Activated naive CD8-positive, alpha-beta T cell treated with anti-CD3 and anti-CD28 coated beads, Interleukin-2, amount 50 U/mL, for 24 hours (primary cell): ENCODE measurements at places on chromosomes 1 and 21.

DNA sequence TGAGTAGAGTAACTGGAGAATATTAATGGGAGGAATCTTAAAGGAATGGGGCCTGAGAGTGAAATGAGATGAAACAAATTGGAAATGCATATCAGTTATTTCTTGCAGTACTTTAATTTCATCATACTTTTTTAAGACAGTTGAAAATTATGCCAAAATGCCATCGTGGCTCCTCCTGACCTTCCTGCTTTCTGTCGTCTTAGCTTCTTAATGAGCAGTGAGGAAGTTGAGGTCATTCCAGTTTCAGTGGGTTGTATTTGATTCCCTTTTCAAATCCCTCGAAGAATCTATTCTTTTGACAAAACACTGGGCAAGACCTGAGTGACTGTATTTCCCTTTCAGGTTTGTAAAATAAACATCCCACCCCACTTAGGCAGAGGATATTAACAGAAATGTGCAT is 134.9 kb upstream of the MAP1LC3C start:
- no peak for DNase-seq

- DNase-seq: no peak
Observed at GRCh38 chr1:20740781-20741180, 8.3 kb upstream of the SH2D5 start.

DNA sequence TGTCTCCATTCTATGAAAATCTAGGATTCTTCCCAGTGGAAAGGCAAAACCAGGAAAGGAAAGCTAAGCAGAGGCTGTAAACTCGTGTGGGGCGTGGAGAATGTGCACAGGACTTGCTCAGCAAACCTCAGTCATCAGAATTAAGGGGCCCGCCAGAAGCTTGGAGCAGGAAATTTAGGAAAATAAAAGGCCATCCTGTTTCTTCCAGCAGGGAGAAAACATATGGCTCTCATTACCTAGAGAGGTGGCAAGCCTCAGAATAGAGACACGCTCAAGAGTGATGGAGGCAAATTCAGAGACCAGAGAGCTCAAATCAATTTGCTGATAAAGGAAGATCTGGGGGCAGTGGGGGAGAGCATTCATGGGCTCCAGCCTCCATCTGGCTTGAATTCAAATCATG is 151.9 kb upstream of the KLHDC7A start:
- DNase-seq: no peak

DNA sequence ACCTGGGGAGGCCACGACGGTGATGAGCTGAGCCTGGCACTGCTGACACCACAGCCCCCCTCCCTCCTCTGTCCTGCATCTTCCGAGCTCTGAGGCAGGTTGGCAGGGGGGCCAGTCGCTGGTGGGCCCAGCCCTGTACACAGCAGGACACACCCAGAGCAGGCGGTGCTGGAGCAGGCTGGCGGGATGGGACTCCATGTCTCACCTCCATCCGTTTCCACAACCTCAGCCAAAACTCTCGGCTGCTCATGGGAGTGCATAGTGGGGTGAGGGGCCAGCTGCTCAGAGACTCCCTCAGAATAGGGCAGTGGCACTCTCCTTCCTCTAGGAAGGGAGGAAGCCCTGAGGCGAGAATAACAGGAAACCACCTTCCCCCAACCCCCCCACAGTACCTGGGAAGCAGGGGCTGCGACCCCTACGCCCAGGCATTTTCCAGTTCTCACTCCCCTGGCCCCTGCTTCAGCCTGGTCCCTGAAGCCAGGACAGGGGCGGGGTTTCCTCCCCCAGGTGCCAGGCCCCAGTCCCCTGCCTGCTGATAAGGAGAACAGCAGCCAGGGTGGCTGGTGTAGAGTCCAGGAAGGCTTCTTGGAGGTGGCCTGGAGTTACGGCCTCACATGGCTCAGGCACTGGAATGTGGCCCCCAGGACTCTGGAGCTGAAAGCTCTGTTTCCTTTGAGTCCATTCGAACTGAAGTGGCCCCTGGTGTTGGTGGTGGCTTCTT is 3.2 kb upstream of the IBA57 start:
- DNase-seq: no peak

DNA sequence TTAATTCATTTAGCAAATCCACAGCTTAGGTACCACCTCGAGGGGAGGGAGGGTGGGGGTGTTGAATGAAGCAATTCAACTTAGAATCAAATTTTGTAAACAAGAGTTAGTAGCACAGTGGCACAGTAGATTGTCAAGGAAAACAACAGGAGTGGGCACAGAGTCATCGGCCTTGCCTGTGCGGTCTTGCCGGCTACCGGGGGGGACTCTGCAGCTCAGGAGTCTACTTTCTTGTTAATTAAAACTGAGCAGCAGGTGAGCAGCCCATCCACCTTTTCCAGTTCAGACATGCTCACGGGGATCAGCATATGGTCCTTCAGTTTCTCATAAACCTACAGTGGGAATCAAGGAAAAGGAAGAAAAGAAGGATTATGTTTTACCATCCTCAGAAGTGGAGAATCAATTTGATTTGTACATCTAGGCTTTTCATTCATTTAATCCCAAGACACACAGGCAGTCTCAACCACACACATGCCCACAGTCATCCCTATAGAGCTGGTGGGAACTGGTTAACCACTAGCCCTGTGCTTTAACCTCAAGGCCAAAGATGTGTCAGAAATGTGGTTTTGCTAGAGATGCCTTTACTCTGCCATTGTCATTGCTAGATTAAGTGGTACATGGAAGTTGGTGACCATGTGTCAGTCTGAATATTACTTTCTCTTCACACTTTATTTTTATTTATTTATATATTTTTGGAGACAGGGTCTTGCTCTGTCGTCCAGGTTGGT is 45.0 kb upstream of the BCL10 start:
- peak; percentile 26 for DNase-seq

- DNase-seq: no peak
Observed at GRCh38 chr1:54615531-54616279, 7.6 kb downstream of the FAM151A start.

- DNase-seq: no peak
Observed at GRCh38 chr1:183761871-183762270, 43.0 kb upstream of the RGL1 start.

- no peak for DNase-seq
Observed at GRCh38 chr1:226454349-226454748, 46.5 kb upstream of the PARP1 start.

- no peak for DNase-seq
Observed at GRCh38 chr1:61504852-61505390, 220.0 kb downstream of the TM2D1 start.

DNA sequence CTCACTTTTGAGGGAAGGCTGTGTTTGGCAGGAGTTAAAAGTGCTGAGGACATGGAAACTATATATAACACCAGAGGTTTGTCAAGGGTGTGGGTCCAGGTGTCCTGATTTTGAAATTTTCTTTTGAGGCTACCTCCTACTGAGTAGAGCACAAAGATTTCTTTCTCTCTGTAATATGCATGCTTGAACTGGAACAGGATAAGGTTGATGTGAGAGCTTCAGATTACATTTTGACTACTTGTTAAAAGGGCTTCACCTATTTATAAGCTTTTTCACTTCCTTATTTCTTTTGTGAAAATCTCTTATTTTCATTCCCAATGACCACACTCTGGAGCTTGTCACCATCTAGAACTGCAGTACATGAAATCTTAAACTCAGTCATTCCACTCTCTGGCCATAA is 59.8 kb upstream of the PLA2G4A start:
- DNase-seq: no peak

GRCh38 chr1:203519053-203519840 is 25.3 kb downstream of the OPTC start:
- no peak for DNase-seq

- DNase-seq: no peak
Observed at GRCh38 chr1:207878939-207879338, 32.0 kb downstream of the CD34 start.

GRCh38 chr1:88216441-88216840 is 467.6 kb upstream of the PKN2 start:
- no peak for DNase-seq

DNA sequence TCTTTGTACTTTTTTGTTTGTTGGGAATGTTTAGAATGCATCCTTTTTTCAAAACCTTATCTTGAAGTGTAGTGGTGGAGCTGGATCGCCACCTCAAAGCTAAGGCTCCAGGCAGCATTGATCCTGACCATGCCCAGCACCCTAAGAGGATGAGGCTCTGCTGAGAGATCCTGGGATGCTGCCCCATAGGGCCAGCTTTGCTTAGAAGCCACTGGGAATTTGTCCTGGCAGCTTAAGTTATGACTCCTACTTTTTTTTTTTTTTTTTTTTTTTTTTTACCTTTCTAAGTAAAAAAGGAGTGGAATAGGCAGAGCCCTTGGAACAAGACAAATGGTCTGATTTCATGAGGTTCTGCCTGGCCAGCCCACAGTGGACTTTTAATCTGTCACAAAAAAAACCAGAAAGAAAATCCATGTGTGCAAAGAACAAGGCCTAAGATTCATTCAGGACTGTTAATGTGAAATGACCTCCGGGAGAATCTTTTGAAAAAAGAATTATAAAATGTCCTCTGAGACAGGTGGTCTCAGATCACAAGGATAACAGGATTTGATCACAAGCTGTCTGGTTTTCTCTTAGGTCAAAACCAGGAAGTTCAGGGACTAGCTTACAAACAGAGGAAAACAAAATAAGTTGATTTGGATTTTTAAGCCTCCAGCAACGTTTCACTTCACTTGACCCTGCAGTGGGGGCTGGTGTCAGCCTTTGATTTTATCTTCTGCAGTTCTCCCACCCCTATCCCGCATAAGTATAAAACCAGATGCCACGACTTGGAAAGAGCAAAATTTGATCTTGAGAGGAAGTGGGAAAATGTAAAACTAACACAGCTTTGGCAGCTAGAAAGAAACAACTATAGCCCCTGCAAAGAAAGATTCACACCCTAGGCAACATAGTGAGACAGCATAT is 25.9 kb upstream of the RAP1A start:
- no peak for DNase-seq

DNA sequence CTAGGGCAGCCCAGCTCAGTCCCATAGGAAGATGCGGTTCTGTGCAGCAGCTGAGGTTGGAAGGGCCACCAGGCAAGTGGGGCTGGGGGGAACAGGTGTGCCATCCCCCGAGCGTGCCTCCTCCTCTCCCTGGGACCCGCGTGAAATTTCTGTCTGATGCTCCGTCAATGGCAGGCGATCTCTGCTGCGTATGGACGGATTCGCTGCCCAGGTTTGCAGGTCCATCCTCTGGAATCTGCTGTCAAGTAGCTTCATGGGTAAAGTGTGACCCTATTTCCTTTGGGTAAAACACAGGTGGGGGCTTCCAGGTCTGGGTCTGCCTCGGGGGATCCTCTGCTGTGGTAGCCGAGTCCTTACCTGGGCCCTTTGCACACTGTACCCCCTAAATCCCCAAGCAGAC is 114.6 kb upstream of the ARHGEF16 start:
- DNase-seq: no peak

DNA sequence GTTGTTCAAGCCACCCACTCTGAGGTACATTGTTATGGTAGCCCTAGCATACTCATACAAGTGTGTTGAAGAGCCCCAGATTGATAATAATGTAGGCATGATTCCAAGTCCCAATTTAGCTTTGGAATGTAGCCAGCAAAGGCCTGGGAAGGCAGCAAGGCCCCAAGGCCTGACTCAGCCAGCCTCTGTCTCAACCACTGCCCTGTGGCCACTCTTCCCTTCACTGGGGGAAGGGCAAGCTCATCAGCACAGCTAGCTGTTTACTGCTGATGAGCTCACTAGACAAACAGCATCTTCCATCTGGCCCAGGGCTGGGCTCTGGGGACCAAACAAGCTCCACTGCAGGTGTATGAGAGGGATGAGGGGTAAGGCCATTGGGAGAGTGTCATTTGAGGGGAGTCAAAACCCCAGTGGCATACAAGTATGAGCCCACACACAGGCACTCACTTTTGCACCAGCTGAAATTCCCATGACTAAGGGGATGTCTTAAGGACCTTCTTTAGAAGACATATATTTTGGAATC is 2.2 kb upstream of the IRF6 start:
- DNase-seq: no peak

GRCh38 chr1:84360316-84360715 is 38.0 kb upstream of the DNASE2B start:
- no peak for DNase-seq

DNA sequence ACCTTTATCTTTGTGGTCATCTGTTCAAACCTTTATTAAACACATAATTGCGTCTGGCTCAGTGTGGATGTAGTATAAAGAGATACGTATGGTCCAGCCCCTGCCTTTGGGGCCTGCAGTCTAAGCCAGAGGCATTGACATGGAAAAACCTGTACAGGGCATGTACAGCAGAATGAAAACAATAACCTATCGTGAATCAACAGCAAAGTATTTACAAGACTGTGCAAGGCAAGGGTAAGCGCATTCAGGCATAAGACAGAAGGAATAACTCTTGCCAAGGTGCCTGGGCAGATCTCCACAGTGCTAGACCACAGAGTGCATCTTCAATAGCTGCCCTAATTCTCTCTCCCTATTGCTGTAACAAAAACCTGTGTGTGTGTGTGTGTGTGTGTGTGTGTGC is 35.5 kb downstream of the KIRREL1 start:
- no peak for DNase-seq

- no peak for DNase-seq
Observed at GRCh38 chr1:231465051-231465450, 43.0 kb upstream of the EGLN1 start.

DNA sequence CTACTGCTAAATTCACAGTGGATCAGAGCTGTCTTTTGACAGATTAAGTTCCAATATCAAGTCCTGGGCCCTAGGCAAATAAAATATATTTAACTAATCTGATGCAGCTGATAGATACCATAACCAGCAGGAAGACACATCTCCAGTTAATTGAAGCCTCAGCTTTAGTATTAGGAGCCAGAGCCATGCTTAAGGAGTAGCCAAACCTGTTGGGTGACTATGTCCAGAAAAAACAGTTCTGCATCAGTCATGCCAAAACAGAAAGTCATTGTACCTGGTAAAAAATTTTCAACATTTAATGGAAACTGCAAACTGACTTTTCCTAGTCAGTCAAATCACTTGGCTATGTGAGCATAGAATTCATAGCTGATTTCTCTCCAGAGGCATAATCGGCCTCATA is 200.5 kb upstream of the RUNX1 start:
- no peak for DNase-seq
